Cardiac muscle cell (in vitro differentiated cells and primary cell): ENCODE measurements at places on chromosomes 12 and 14. TPM values are rescaled to one million over a fixed set of nuclear protein-coding genes. Genes with fewer than 3 reads are reported as not detected.

DNA sequence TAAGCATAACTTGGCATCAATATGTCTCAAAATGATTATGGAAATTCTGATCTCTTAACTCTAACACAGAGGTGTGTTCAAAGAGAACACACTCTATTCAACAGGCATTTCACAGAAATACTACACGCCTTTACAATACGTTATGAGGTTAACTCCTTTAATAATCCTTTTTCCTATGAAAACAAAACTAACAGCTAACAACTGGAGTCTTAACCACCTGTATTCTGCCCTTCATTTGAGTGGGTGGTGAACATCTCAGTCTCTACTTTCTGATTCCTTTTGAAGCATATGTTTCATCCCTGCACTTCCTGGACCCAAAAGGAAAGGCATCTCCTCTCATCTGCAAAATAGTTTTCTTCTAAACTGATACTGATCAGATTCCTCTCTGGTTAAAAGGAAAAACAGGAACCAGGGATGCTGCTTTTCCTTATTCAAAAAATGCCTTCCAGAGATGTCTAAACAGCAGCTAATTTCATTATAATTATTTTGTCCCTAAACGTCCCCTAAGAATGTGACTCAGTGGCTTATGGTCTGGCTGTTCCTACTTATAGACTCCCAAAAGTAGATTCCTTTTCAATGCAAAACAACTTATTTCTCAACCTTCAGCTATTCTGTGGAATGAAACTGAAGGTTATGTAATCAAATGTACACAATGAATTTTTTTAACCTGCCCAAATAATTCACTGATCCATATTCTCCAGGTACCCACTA is 24.1 kb downstream of the ITPR2 start:
- no peak for DNase-seq

Gene P2RX7
- 0.65 and 0.79 TPM in 2 replicates for polyA plus RNA-seq

DNA sequence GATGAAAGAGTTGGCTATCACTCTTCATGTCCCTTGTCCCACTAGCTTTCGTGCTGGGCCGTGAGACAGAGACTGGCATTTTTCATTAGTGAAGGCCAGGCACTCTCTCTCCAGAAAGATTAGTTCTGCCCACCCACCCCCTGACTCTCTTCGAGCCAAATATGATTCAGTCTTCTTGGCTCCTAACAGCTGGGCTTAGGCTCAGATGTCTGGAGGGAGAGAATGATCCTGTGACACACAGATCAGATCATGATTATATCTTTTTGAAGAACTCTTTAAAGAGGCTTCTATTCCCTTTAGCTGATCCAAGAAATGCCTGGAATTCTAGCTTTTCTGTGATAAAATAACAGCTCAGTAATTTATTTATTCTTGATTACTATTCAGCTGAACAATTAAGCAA is 5.2 kb upstream of the GNG2 start:
- DNase-seq: peak; percentile 35

DNA sequence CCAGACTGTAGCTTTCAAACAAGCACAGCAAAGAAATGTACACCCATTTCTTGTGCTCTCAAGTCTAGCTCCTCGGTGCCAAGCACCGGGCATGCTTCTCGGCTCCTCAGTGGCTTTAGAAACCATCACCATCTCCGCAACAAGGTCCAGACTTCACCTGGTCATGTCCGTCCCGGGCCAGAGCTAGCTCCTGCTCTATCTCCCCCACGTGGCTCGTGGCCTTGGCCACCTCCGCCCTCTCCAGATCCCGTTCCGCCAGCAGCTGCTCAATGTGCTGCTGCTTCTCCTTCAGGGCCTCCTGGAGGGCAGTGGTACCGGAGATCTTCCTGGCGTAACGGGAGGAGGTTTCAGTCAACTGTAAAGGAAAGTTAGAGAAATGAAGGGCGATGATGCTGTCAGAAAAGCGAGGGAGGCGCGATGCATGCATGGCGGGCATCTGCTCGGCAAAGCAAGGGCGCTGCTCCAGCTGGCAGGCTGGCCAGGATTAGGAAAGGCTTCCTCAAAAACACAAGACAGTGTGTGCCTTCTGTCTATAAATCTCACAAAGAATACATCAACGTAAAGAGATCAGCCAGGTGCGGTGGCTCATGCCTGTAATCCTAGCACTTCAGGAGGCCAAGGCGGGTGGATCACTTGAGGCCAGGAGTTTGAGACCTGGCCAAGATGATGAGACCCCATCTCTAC is 67.4 kb downstream of the CLIP1 start:
- no peak for DNase-seq

Gene KLRD1
- polyA plus RNA-seq: 0.10 and 0.19 TPM in 2 replicates
